GM12865 (cell line): ENCODE measurements at places on chromosomes 6 and 20.

- DNase-seq: no peak
Measured at GRCh38 chr6:158150701-158151100, 17.4 kb downstream of the SERAC1 start.

- no peak for DNase-seq
Measured at GRCh38 chr20:21901470-21902275, 196.2 kb downstream of the PAX1 start.

GRCh38 chr6:85476532-85476931, 26.6 kb downstream of the NT5E start:
- no peak for DNase-seq

- peak; percentile 45 for DNase-seq
Measured at GRCh38 chr20:43583982-43584432, 6.7 kb upstream of the IFT52 start.

DNA sequence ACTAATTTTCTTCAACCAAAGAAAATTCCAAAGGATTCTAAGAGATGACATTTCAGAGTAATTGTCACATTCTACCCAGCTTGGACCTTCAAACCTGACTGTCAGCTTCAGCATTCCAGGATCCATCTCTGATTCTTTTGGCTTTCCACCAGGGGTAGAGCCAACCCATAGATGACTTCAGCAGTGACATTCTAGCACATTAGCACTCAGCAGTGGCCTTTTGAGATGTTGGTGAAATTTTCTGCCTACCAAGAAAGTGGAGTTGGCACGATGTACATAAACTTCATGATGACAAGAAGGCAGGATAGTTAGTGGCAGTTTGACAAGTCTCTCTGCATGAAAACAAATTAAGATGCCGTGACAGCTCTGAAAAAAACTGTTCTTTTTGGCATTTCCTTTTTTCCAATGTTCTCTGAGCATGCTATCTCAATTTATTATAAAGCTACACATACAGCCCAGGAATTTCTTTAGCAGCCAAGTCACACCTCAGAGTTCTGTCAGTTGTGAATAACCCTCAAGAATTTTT, 466.5 kb upstream of the RNF217 start:
- DNase-seq: no peak

GRCh38 chr6:100665041-100665380, 200.3 kb upstream of the SIM1 start:
- DNase-seq: peak; percentile 75

- no peak for DNase-seq
Measured at GRCh38 chr6:56579155-56579851, 63.4 kb downstream of the DST start.

GRCh38 chr20:5470943-5471342, 154.2 kb upstream of the PROKR2 start:
- DNase-seq: no peak

- DNase-seq: no peak
Measured at GRCh38 chr6:9606435-9607134, 808.3 kb downstream of the TFAP2A start.

GRCh38 chr6:142013287-142013686, 119.4 kb upstream of the GJE1 start:
- peak; percentile 10 for DNase-seq

GRCh38 chr6:41551086-41551700, 5.0 kb downstream of the FOXP4 start:
- no peak for DNase-seq

GRCh38 chr6:113758826-113759574, 98.1 kb upstream of the MARCKS start:
- peak; percentile 33 for DNase-seq

DNA sequence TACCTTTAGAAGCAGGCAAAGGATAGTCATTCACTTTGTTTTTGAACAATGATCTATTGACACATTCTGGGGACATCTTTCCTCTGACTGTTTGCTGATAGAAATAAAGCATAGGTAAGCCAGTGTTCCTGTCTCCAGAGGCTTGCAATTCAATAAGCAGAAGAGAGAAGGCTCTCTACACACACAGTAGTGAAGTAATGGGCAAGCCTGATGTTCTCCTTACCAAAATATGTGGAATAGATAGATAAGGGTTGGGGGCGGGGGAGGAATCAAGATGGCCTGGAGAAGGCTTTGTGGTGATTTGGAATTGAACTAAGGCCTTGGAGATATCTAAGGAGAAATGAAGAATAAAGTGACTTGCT, 27.3 kb downstream of the PAQR8 start:
- DNase-seq: no peak

- no peak for DNase-seq
Measured at GRCh38 chr20:33067806-33068205, 11.6 kb upstream of the BPIFB4 start.

DNA sequence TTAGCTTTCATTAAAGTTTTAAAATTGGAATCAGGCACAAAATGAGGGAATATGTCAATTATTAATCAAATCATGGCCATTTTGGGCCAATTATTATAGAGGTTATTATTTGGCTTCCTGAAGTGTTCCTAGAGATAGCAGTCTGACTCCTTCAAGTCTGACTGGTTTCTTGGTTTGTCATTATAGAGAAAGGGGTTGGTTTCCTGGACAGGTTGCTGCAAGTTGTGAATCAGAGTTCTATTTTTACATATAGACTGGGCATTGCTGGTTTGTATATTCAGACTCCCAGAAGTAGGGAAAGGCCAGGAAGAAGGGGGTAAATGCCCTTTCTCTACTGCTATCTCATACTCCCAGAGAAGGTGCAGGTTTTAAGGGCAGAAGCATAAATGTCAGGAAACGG, 121.4 kb upstream of the CEP162 start:
- DNase-seq: no peak

- DNase-seq: no peak
Measured at GRCh38 chr6:3419624-3420272, 37.1 kb downstream of the SLC22A23 start.
